ENCODE measurements at places on chromosomes 6 and 20.

DNA sequence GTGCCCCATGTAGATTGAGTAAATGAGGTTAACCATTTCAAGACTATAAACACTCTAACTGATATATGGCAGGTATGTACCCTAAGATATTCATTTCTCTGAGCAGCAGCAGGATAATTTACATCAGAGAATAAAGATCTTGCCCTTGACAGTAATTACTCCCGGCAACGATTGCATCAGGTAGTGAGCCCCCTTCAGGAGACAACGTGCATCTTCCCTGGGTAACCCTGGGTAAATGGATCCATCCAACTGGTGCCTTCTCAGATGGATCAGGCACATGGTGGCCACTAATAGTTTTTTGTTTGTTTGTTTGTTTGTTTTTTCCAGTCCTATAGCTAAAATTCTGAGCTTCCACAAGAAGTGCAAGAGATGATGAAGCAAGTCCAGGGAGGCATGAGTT, 469.4 kb upstream of the SLC35B3 start:
- no peak for DNase-seq

DNA sequence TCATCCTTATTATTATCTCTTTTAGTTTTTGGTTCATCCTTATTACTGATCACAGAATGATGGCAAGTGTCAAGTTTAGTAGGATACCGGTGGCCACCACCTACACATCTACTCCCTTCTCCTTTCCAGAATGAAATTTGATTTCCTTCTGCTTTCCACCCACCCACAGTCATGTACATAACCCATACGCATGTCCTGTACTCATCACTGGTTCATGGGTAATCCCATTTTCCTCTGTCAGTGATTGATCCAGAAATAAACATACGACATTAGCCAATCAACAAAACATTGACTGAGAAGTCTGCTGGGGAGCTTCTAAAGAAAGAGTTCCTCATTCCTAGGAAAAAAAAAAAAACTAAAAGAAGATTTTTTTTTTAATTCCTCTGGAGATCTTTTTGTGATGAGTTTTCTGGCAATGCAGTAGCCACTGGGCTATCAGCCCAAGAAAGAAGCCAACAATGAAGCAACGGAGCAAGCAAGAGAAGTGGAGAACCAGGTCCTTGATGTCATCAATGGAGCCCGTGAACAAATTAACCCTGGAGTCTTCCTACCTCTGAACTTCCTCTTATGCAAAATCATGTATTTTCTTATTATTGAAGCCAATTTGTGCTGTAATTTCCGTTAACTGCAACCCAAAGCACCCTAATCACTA, 127.8 kb downstream of the TASP1 start:
- no peak for DNase-seq

DNA sequence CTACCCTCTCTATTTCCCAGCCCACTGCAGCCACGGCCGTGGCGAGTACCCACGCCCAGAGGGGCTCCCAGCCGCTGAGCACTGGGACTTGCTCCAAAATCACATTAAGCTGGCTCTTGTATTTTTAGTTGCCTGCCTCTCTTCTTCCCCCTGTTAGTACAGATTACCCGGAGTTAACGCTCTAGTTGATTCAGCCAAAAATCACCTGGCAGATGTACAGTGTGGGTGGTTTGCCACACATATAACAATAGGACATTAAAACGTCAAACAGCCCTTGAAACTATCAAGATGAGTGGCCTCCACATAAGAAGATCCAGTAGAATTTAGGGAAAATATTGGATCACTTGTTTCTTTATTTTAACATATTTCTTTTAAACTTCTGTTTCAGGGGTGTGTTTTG, 268.8 kb upstream of the PRDM1 start:
- DNase-seq, result no peak

DNA sequence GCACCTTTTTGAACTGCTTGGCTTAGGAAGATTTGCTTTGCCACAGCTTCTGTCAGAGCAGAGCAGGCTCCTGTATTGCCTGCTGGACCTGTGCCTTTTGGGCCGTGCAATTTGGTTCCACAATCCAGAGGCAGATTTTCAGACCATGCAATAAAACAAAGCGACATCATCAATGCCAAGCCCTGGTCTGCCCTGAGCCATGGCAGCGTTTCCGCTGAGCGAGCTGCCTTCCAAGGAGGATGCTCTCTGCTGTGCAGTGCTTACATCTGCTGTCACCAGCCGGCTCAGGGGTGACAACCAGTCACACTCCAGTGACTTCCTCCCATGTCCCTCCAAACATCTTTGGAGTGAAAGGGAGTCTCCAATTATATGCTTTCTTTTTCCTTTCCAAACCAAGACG, 282.2 kb downstream of the CDH26 start:
- no peak for DNase-seq

DNA sequence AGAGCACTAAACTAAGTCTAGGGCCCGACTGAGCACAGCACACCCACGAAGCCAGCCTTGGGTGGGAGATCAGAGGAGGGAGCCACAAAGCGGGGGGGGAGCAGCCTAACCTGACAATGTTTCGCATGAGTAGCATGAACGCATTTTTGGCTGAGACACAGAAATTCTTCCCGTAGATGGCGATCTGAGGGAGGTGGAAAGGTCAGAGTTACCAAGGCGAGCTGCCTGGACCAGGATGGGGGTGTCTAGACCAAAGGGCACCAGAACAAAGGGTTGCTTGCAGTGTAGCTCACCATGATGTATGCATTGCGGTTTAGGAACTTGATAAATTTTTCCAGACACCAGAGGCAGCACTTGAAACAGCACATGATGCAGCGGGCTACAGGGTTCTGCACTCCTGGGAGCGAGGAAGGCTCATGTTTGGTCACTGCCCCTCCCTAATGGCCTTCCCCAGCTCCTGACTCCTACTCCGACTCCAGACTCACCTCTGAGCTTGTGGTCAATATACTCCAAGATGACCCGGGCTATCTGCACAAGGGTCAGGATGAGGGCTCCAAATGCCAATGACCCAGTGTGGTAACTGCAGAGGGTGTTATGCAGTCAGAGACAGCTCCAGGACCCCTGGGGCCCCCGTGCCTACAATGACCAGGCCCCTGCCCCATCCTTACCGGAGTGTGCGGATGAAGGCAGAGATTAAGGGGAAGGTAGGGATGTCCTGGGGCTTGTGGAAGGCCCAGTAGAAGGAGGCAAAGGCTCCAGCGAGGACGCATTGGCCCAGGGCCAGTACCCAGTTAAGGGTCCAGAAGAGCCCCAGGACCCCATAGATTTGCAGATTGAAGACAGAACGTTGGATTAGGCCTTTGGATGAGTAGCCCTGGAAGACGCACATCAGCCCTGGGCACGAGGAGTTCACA, 2.8 kb upstream of the NEU1 start:
- no peak for DNase-seq

DNA sequence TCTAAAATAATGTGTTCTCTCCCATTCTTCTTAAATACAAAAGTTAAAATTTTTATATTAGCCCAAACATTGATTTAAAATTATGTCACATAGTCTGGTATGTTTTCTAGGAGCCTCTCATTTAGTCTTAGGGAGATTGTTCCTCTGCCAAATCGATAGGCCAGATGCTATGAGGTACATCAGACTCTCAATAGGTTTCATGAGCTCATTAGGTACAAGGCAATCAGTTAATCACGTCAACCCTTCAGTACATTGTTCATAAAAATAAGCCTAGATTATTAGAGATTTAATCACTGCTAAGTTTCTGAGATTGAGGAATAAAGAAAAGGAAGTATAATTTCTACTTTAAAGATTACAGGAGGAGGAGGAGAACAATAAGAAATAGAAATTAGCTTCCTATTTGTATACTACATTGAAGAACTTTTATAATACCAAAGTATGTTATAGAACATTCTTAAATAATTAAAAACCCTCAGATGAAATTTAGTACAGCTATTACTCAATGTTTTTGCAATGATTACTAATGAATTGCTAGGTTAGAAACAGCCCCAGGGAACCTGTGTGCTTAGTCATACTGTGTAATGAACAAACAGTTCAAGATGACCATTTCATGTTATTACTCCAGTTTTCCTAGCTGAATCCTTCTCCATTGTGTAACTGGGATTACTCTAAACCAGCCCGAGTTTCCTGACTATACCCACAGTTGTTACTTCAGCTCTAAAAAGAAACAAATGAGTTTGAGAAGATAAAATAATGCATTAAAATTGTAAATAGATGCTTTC, 117.0 kb downstream of the BMP5 start:
- no peak for DNase-seq

DNA sequence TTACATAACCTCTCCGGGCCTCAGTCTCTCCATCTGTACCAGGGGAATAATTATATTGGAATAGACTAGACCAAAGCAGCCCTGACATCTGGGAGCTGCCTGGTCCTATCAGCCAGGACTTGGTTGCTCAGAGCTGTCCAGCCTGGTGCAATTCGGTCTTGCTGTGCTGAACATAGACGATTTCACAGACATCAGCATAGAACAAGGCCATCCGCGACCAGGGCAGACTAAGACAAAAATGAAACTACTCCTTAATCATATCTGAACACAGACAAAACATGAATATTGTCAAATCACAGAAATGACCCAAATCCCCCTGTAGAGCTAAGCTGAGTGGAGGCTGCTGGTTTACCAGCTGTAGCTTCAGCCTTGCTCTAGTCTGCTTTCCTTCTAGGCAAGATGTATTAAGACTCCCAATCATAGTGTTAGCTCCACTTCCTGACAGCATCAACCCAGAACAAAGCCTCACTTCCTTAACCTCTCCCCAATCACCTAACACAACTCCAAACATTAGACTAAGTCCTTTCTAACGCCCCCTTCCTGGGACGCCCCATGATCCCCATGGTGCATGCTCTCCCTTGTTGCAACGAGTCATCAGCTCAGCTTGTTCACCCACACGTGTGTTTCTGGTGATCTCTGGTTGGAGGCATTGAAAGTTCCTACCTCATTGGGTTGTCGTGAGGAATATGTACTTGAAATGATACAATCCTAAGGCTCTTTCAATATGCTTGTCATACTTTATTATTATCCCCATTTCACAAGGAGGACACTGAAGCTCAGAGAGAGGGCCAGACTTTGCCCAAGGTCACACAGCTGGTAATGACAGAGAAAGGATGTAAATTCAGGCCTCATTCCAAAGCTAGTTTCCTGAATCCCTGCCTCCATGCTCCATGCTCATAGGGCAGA, 3.5 kb upstream of the MAPK13 start:
- DNase-seq, result no peak

- no peak for DNase-seq
Observed at GRCh38 chr6:169246445-169246844, 7.2 kb downstream of the THBS2 start.

DNA sequence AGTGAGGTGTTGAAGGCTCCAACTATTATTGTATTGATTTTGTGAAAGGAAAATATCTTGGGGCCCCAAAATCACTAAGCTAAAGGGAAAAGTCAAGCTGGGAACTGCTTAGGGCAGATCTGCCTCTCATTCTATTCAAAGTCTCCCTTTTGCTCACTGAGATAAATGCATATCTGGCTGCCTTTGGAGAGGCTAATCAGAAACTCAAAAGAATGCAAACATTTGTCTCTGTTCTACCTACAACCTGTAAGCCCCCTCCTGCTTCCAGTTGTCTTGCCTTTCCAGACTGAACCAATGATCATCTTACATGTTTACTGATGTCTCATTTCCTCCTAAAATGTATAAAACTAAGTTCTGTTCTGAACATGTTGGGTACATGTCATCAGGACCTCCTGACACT, 125.9 kb downstream of the HTR1B start:
- no peak for DNase-seq
